ENCODE measurements at places on chromosomes 1 and 21. TPM values are rescaled to one million over a fixed set of nuclear protein-coding genes. Genes with fewer than 3 reads are reported as not detected.

GRCh38 chr1:6113745-6114144, 66.4 kb downstream of the CHD5 start:
- no peak for DNase-seq

- DNase-seq = no peak
These were observed 205.2 kb downstream of the HS2ST1 start for GRCh38 chr1:87119541-87120140.

- no peak for DNase-seq
These were observed 49.6 kb downstream of the SLC66A1 start for GRCh38 chr1:19361611-19362147.

GRCh38 chr1:41615316-41615715, 130.8 kb upstream of the EDN2 start:
- DNase-seq = no peak

- peak; percentile 71 for DNase-seq
These were observed 25.1 kb downstream of the NENF start for GRCh38 chr1:212457740-212458338.

GRCh38 chr1:59979666-59980065, 53.1 kb upstream of the CYP2J2 start:
- DNase-seq = no peak

GRCh38 chr1:209624558-209625549, 27.4 kb downstream of the LAMB3 start:
- DNase-seq = no peak

DNA sequence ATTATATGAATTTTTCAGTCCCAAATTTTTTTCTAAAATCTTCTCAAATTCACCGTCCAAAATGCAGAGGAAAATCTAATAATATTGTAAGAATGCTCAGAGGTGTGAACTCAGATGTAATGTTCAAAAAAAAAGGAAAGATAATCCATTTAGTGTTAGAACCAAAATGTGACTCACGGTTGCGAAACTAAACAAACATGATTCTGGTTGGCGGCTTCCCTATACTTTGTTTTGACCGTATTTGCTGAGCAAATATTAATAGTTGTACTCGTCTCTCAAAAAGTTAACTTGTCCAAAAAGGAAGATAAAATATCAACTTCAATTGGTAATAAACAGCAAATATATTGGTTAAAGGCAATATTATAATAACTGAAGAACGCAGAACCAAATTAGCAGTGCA, 34.4 kb downstream of the ZSWIM5 start:
- DNase-seq = peak; percentile 12

DNA sequence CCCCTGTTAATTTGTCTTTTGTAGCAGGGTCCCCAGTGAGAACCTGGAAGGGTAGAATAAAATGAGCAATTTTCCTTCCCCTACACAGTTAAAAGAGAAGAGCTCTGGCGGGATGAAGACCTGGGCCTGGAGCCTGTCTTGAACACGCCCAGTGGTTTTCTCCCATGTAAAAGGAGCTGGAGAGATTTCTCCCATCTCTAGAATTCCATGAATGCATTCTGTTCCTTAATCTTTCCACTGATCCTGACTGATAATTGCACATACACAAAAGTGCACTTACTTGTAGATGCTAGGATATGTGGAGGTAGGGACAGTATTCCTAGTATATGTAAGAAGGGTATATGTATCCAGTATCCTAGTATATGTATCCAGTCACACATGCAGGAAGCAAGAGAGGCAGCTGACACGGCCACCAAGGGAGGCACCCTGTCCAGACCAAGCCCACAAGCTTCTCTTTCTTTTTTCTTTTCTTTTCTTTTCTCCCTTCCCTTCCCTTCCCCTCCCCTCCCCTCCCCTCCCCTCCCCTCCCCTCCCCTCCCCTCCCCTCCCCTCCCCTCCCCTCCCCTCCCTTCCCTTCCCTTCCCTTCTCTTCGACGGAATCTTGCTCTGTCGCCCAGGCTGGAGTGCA, 11.9 kb upstream of the PKNOX1 start:
- no peak for DNase-seq

- DNase-seq = no peak
These were observed 2.8 kb downstream of the SKI start for GRCh38 chr1:2230781-2231531.

- no peak for DNase-seq
These were observed 79.6 kb downstream of the PLXNA2 start for GRCh38 chr1:208164609-208165008.

GRCh38 chr1:166960858-166961474, 14.4 kb downstream of the ILDR2 start:
- DNase-seq = no peak

DNA sequence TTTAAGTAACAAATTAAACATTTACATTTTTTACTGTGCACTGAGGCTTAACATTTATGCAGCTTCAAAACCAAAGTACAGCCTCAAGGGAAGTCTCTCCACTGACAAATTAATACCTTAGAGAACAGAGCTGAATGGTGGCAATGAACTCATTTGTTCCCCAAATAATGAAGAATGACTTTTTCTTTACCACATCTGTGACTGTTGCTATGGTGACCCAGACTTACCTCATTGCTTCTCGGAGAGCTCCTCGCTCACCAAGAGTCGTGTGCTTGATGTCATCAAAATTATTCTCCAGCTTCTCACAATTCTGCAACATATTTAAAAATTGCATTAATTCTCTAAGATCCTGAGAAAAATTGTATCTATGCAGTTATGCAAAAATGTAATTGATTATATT, 92.9 kb downstream of the DPYD start:
- no peak for DNase-seq

DNA sequence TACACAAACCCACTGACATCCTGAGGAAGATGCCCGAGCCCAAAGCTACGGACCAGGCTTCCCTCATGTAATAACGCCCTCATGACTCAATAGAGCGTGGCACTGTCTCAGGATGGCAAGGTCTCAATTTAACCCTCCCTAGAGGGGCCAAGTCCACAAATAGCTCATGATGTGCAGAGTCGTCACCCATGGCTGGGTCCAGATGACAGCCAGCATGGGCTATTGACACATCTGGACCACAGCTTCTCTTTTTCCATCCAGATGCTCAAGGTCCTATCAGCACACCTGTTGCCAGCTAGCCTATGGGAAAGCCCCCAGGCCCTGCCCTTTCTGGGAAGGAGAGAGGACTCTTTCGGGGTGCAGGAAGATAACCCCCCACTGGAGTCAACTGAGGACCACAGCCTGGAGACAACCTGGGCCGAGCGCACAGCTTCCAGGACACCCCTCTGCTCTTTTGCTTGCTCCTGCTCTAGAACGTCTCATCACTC, 2.8 kb downstream of the LAPTM5 start:
- no peak for DNase-seq

GRCh38 chr1:46405724-46406123, 11.6 kb downstream of the FAAH start:
- no peak for DNase-seq

DNA sequence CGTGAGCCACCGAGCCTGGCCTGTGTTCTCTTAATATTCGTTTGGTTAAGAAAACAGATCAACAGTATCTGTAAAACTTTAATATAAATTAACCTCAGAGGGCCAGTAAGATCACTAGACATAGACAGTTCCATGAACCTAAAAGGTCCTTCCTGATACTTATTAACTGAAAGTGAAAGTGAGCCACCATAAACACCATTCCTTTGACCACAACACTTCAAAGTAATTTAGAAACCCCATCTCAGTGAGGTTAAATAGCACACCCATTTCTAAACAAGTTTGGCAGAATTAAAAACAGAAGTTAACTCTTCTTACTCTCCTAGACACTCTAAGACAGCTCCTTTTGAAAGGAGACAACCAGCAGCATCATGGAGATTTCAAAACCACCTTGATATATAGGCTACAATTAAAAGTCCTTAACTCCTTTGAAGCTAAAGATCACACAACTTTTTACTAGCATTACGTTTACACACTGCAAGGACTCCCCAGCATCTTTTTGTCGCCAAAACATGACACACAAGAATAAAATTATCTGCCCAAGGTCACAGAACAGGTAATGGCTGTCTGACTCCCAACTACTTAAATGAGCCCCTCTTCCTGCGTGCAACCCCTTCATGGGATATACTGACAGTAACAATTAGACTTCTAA, 2.2 kb downstream of the RNF19B start:
- DNase-seq = no peak

- DNase-seq = peak; percentile 56
These were observed 13.7 kb upstream of the E2F2 start for GRCh38 chr1:23544444-23545389.

DNA sequence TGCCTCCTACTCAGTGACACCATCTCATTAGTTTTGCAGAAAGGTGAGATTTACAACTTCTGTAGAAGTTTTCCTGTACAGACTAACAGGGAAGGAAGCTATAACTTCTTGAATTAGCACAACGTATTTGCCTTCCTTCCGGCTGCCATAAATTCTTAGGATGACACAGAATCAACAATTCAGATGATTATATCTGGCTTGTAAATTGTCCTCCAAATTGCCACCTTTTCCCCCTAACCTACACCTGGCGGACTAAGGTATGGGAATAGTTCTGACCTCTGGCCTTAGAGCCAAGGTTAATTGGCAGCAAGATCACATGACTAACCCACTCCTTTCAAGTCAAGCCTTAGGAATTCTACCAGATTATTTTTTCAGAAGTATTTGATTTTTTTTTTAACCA, 284.3 kb downstream of the LMO4 start:
- DNase-seq = no peak

DNA sequence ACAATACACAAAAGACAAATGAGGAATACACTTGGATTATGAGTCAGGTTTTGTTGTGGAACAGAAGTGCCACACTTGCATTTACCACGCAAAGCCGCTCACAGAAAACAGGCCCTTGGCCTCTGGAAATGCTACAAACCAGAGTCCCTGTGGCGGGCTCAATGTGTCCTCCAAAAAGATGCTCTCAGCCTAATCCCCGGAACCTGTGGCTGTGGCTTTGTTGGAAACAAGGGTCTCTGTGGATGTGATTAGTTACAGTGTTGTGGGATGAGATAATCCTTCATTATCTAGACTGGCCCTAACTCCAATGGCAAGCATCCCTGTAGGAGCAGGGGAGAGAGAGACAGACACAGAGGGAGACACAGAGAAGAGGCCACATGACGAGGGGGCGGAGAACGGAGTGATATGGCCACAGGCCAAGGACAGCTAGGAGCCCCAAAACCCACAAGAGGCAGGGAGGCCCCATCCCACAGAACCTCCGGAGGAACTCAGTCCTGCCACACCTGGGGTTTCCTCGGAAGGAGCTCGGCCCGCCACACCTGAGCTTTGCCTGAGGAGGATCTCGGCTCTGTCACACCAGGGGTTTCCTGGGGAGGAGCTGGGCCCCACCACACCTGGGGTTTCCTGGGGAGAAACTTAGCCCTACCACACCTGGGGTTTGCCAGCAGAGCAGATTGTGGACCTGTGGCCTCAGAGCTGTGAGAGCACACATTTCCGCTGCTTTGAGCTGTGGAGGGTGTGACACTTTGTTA, 55.4 kb downstream of the NPHP4 start:
- no peak for DNase-seq

- no peak for DNase-seq
These were observed 4.2 kb upstream of the GUCA2A start for GRCh38 chr1:42168763-42169162.

GRCh38 chr1:8370046-8370881, 52.4 kb downstream of the SLC45A1 start:
- no peak for DNase-seq

GRCh38 chr21:35382696-35383095, 333.6 kb upstream of the RUNX1 start:
- no peak for DNase-seq

GRCh38 chr1:156677616-156678596, 699 bp upstream of the NES start:
- peak; percentile 72 for DNase-seq

- no peak for DNase-seq
These were observed 21.5 kb downstream of the FOXD2 start for GRCh38 chr1:47459253-47459788.

DNA sequence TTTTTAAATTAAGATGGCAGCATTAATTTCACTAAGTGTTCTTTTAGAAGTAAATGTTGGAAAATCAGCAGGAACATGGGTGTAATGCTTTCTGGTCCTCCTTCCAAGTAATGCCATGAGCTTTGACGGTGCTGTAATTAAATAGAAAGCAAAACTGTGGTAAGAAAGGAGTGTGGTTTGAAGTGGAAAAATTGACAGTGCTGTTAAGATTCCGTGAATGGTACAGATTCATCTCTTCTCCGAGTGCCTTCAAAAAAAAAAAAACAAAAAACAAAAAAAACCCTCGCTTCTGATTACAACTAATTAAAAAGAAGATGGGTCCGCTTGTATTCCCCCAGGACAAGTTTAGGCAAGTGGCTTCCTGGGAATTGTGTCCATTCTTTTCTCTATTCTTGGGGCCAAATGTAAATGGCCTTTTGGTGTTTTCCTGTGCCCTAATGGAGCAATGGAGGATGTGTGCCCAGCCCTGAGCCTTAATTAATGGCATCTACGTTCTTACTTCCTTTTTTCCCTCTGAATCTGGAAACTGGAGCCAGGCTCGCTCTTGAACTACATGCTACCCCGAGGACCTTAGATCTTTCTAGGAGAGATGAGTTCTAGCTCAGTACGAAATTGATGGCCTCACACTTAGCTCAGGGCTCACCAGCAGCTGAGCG, 5.1 kb downstream of the LMO4 start:
- DNase-seq = no peak

DNA sequence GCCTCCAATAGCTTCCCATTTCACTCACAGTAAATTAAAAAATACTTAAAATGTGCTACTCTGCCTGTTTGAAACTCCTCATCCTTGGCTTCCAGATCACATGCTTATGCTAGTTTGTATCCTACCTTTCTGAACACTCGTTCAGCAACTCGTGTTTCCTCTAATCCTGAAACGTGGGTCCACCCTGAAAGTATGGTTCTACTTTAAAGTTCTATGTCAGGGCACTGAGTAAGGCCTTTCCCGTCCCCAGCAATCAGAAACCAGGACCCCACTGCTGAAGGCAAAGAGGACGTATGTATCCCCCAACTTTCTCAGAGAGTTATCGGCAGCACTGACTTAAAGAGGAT, 419 bp upstream of the TSEN15 start:
- no peak for DNase-seq

VPS13D gene
- polyA plus RNA-seq = 6.1 TPM

C1orf167 gene
- not detected for polyA plus RNA-seq

NMNAT2 gene
- polyA plus RNA-seq = 0.63 TPM

SH2D1B gene
- polyA plus RNA-seq = not detected

LCE1C gene
- not detected for polyA plus RNA-seq

THEMIS2 gene
- 0.58 TPM for polyA plus RNA-seq

LCE2C gene
- polyA plus RNA-seq = not detected

NAV1 gene
- 8.4 TPM for polyA plus RNA-seq

RASSF5 gene
- polyA plus RNA-seq = 1.9 TPM

ECM1 gene
- polyA plus RNA-seq = 1.0 TPM

CCDC181 gene
- polyA plus RNA-seq = 0.14 TPM

SPATA45 gene
- polyA plus RNA-seq = not detected

CLCA4 gene
- polyA plus RNA-seq = not detected

SLC30A7 gene
- 4.3 TPM for polyA plus RNA-seq

CYP4Z1 gene
- not detected for polyA plus RNA-seq

ANGPTL1 gene
- not detected for polyA plus RNA-seq

PGLYRP4 gene
- polyA plus RNA-seq = not detected

HOOK1 gene
- polyA plus RNA-seq = 0.45 TPM
